Activated B cell treated with CpG ODN at 0.5 μM for 24 hours (primary cell): ENCODE measurements at places on chromosomes 16 and 17. TPM values are rescaled to one million over a fixed set of nuclear protein-coding genes. Genes with fewer than 3 reads are reported as not detected.

The TEX14 gene
- total RNA-seq = 0.16 and 0.42 TPM in 2 replicates

DNA sequence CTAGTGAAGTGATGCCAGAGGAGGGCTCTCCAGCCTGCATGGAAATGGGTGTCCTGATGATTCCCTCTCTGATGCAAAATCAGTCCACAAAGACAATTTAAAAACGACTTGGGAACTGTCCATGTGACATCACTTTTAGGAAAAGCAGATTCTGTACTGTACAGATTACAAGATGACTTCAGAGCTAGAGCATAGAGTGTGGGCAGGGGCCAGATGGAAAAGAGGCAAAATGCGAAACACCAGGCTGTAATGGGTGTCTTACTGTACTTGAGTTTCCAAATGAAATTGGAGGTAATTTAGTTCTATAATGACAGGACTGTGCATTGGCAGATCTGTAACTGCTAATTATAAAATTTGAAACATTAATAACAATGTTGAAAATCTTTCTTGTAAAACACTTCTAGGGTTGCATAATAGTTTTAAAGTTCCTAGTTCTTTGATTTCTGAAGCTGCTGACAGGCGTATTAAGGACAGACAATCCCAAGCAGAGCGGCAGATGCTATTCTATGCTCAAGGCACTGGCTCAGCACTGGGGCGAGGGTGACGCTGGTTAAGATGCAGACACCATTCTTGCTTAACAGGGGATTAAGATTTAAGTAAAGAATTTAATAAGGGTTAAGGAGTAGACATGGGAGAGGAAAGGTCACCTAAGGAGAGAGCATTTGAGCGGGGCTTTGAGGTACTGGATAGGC is 29.6 kb downstream of the OGFOD1 start:
- H3K4me1 ChIP-seq = no peaks in the 10 kb centered on the region
- no peaks in the 10 kb centered on the region for H3K27me3 ChIP-seq
- peaks cover 69% of the 10 kb centered on the region for H3K36me3 ChIP-seq
- H3K4me3 ChIP-seq = no peak overlapping the region
- DNase-seq = no peak

The RNF222 gene
- total RNA-seq = not detected in 2 replicates

The HOXB8 gene
- total RNA-seq = not detected in 2 replicates

GRCh38 chr17:81170727-81171494 is 4.9 kb upstream of the AATK start:
- no peak overlapping the region for H3K27ac ChIP-seq
- H3K36me3 ChIP-seq = no peaks in the 10 kb centered on the region
- DNase-seq = no peak
- H3K27me3 ChIP-seq = peaks cover 3% of the 10 kb centered on the region
- no peak overlapping the region for H3K4me3 ChIP-seq
